ENCODE measurements at places on chromosomes 12 and 14.

GRCh38 chr14:74982661-74983060 is 20.1 kb upstream of the EIF2B2 start:
- no peak for DNase-seq

- DNase-seq = no peak
These were observed 65.2 kb downstream of the WIF1 start for GRCh38 chr12:65055859-65056258.

- DNase-seq = no peak
These were observed 70.0 kb downstream of the ARMH4 start for GRCh38 chr14:58082011-58082410.

- DNase-seq = no peak
These were observed 159.7 kb upstream of the BMP4 start for GRCh38 chr14:54116198-54116885.

DNA sequence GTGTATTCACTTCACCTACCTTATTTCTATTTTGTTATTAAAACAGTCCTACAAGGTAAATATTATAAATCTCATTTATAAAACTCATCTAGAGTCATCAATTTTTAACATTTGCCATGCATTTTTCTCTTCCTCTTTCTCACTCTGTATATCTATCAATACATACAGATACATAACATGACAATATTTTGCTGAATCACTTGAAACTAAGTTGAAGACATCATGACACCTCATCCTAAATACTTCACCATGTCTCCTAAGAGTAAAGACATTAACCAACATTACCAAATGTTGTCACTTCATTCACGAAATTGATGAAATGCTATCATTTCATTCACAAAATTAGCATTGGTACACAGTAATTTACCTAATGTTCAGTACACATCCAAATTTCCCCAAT is 181.8 kb downstream of the PAX9 start:
- DNase-seq = no peak

- no peak for DNase-seq
These were observed 145.8 kb downstream of the TSPAN9 start for GRCh38 chr12:3222979-3223378.

- no peak for DNase-seq
These were observed 103.2 kb downstream of the KCNMB4 start for GRCh38 chr12:70469221-70469820.

DNA sequence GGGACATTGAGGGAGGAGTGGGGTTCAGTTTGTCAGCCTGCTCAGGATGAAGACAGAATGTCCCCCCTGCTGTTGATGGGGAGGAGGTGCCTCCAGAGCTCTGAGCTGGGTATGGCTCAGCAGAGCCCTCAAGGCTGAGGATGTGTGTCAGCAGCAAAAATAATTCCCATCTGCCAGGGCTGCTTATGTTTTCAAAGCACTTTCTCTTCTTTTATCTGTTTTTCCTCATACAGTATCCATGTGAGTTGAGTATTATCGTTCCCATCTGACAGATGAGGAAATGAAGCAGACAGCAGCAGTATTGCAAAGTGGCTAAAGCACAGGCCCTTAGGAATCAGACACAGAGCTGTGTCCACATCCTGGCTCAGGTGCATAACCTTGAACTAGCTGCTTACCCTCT is 94.1 kb downstream of the SLC8A3 start:
- no peak for DNase-seq

DNA sequence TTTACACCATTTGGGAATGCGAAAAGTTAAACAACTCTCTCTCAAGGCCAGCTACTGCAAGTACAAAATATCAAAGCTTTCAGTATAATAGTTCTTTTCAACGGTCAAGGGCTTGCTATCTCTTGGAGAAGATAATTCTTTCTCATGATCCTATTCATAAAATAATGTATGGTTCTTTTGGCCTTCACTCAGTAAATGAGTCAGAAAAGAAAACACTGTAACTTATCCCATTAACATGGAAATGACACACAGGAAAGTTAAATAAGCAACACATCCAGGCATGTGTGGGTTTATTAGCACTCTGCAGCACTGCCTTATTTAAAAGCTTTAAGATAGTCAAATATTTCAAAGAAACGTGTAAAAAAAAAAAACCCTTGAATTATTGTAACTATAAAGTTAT is 36.9 kb downstream of the ZFC3H1 start:
- no peak for DNase-seq

DNA sequence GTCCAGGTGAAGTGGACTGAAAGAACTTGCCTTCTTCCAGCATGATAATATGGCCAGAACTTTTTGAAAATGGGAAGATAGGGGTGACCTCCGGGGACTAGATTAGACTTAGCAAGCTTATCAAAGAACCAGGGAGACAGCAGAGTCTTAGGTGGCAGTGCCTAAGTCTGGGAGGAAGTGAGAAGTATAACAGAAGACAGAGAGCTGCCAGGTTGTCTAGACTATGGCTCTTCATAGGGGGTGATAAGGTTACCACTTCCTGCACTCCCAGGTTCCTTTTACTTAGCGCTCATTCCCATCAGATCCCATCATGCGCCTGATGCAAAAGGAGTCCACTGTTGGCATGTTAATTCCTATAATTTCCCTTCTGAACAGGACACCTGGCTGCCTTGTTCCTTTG is 69.9 kb downstream of the PLXNC1 start:
- DNase-seq = no peak

Measured in right lobe of liver (tissue), 6 donors.